ENCODE measurements at places on chromosomes 2 and 18.

DNA sequence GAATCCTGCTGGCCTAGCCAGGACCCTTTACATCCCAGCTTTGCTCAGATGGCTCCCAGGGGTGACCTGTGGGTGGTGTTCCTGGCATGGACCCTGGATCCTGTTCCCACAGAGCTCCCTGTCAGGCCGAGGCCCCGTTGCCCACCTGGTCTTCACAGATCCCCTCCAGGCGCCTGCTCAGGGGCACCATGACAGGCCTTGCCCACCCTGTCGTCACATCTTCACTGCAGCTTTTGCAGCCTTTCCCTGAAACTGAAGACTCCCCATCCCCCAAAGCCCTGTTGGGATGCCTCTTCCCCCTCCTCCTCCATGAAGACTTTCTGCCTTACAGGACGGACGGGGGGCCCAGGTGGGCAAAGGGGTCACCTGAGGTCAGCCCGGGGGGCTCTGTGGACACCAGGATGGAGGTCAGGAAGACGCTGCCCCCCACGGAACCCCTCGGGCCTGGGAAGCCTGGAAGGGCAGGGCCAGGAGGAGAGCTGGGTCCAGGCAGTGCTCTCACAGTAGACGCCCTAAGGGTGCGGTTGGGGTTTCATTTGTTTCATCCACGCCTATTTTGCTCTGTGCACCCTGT, 13.0 kb upstream of the KIF1A start:
- no peak for DNase-seq

DNA sequence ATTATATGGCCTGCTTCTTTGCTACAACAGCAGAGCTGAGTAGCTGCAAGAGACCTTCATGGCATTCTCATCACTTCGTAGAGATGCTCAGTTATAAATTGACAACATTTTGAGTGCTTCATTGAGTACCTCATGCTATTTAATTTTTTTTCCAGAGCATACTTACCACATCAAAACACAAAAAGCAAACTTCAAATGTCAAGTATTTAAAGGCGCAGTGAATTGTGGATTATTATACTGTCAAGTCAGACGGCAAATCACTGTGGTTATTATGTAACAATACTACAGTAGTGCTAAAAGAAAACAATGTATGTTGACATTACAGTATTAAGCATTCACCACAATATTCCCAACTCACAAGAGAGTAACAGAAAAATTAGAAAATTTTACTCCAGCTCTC, 12.5 kb downstream of the ZC3H8 start:
- no peak for DNase-seq

DNA sequence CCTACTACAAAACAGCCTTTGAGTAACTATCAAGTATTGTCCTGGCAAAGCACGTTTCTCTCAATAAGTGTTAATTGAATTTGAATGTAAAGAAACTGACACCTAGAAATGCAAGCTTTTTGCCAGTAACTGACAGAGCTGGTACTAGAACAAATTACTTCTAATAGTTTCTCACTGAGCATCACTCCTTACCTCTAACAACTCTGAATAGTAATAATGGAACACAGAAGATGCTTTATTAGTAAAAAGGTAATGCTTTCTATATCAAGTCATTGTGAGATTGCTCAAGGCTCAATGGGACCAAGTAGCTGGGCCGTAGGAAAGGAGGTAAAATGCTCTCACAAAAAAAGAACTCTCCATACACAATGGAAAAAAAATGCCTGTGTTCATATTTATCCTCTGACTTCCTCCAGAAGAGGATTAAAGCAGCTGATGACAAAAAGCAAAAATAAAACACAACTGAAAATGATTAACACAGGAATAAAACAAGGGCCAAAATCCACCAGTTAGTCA, 11.8 kb downstream of the RASGRP3 start:
- DNase-seq = peak; percentile 71

DNA sequence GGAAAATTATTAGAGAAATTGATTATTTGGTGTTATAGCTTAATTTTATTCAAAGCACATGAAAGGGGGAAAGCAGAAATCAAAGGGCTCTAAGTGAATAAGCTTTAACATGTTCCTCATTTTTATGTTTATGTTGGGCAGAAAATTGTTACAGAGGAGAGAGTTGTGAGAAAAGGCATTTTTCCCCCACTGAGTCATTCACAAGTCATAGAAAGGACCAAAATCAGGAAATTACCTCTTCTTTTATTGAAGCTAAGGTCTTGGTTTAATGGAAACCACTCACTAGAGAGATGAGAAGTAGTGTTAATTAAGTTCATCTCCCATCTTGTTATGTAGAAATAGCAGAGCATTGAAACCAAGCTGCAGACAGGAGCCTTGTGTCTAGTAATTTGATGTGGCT, 175.3 kb upstream of the THUMPD2 start:
- no peak for DNase-seq

DNA sequence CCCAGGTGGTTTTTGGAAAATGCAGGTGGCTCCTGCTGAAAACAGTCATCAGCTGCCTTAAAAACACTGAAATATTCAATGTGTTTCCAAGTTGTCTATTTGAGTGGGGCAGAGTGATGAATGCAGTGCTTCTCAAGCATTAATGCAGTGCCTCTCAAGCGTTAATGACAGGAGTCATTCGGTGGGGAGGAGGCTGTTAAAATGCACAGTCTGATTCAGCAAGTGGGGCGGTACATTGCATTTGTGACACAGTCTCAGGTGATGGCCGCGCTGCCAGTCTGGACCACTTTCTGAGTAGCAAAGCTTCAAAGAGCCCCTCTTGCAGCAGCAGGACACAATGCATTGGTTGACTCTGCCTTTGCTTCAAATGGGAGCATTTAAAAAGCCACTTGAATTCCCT, 231.4 kb upstream of the RGPD4 start:
- no peak for DNase-seq

DNA sequence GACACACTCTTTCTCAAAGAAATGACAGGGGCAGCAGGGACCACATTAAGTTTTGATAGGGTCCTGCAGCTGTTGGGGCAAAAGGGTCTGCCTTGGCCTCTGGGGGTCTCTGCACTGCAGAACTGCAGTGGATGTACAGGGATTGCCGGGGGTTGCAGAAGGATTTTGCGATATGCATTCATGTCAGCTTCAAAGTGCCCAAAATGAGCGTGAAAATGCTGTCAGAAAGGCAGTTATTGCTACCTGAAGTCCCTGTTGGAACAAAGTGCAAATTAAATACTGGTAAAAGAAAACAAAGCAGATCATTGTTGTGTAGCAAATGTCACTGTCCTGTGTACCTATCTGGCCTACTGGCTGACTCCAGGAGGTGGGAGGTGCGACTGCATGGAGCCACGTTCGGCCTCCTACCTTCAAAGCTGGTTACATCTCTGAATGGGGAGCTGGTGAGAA, 78.8 kb upstream of the MAP4K3 start:
- no peak for DNase-seq

GRCh38 chr18:31070206-31070605, 27.7 kb upstream of the DSC3 start:
- no peak for DNase-seq

- DNase-seq = peak; percentile 54
Observed at GRCh38 chr2:46297546-46298271, 502 bp downstream of the EPAS1 start.

DNA sequence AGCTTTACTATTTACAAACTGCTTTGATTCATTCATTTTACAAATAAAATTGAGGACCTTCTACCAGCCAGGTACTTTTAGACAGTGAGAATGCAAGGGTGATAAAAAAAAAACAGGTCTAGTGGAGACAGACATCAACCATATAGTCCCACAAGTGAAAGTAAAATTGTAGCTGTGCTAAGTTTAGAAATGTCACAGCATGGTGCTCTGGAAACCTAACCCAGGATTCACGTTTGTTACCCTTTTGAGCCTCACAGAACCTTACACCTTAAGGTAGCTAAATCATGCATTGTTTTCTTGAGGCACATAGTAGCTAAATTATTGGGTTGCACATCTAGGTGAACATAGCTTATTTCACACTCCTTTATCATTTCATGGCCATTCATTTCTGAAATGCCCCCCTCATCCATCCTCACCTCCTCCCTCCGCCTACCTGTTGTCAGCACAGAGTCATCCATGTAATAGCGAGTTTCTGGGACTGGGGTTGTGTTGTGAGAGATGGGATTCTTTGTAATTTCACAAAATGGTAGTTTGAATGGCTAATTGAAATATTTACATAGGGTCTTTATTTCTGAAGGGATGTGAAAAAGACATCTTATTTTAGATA, 7.1 kb downstream of the MTA3 start:
- DNase-seq = peak; percentile 10

DNA sequence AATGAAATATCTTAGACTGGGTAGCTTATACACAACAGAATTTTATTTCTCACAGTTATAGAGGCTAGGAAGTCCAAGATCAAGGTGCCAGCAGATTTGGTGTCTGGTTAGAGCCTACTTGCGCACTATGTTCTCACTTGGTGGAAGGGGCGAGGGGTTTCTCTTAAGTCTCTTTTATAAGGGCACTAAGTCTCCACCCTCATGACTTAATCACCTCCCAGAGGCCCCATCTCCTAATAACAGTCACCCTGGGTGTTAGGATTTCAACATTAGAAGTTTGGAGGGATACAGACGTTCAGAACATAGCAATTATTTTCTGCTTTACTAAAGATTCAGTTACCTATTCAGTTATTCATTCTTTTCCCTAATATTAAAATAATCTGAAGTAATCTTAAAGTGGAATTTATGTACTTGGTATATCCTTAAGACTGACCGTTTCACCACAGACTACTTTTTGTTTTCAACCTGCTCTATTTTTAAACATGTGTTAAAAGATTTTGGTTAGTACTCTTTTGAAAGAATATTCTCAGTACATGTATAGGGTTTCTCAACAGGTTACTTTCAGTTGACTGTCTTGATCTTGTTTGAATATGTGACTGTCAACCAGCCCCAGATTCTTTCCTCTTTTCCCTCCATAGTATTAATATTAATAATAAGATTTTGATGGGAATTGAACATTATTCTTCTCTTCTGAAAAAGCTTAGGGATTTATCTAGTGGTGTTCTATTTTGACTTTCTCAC, 130.0 kb downstream of the TAF4B start:
- DNase-seq = no peak

DNA sequence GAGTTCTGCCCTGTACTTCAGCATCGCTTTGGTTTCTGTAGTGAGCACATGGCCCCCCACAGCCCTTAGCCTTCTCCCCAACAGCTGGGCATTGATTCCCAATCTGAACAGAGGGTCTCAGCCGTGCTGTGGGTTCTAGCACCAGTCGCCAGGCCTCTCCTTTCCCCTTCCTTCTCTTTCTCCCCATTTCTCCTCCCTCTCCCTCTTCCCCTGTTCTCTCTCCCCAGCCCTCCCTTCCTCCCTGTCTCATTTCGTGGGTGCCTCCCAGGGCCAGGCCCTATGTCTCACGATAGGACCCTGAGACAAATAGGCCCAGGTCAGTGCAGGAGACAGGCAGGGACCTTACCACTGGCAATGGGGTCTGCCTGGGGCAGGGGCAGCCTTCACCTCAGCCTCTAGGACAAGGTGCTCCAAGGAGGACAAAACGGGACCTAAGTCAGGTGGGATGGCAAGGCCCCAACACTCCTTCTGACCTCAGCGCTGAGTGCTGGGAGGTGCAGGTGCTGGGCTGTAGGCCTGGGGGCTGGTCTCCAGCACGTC, 143.4 kb upstream of the GPC1 start:
- DNase-seq = no peak

GRCh38 chr2:186484062-186484735, 1.9 kb upstream of the ZC3H15 start:
- DNase-seq = no peak

DNA sequence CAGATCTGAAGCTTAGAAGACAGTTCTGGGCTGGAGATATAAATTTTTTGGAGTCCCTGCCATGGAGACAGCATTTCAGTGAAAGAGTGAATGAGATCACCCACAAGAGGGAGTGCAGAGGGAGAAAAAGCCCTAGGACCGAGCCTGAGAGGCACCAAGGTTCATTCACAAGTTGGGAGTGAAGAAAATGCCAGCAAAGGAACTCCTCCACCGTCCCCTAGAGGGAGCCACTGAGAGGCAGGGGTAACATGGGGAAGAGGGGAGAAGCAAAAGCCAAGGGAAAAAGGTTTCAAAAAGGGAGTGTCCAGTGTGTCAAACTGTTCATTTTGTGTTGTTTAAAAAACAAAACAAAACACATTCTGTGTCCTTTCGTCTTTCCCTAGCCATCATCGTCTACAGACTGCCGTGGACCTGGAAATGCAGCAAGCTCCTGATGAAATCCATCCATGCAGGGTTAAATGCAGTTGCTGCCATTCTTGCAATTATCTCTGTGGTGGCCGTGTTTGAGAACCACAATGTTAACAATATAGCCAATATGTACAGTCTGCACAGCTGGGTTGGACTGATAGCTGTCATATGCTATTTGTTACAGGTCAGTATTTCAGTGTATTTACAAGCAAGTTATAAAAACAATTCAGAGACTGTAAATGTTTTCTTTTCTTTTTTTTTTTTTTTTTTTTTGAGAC, 19.1 kb downstream of the CYBRD1 start:
- peak; percentile 30 for DNase-seq

DNA sequence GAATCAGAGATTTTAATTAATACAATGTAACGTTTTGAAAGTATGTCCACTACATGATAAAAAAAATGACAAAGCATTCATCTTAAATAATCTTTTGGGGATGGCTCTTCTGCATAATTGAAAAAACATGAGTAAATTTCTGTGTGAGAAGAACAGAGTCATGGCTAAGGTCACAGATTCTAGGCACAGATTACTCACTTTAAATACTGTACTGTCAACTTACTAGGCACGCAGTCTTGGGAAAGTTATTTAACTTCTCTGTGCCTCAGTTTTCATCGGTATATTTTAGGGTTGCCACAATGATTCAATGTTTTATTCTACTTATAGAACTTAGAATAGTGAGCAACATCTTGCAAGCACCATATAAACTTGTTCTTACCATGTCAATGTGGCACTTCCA, 49.2 kb downstream of the TMEFF2 start:
- DNase-seq = no peak

DNA sequence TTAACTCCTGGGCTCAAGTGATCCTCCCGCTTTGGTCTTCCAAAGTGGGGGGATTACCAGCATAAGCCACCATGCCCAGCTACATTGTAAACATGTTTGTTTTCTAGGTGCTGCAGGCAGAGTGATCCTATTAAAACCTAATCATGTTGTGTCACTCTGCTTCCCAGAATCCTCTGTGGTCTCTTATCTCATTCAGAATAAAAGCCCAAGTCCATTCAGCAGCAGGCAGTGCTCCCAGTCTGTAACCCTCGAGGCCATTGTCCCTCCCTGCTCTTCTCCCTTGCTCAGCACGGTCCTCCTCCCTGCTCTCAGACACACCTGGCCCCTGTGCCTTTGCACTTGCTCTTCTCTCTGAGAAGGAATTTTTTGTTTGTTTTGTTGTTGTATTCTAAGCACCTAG, 11.1 kb upstream of the CABYR start:
- DNase-seq = no peak
